ENCODE measurements at places on chromosomes 4 and X.

GRCh38 chr4:121778991-121779628, 14.1 kb upstream of the SMIM43 start:
- no peak for DNase-seq

GRCh38 chr4:25993395-25994185, 79.6 kb downstream of the SMIM20 start:
- no peak for DNase-seq

GRCh38 chr4:21167711-21168110, 467.5 kb downstream of the PACRGL start:
- DNase-seq = no peak

DNA sequence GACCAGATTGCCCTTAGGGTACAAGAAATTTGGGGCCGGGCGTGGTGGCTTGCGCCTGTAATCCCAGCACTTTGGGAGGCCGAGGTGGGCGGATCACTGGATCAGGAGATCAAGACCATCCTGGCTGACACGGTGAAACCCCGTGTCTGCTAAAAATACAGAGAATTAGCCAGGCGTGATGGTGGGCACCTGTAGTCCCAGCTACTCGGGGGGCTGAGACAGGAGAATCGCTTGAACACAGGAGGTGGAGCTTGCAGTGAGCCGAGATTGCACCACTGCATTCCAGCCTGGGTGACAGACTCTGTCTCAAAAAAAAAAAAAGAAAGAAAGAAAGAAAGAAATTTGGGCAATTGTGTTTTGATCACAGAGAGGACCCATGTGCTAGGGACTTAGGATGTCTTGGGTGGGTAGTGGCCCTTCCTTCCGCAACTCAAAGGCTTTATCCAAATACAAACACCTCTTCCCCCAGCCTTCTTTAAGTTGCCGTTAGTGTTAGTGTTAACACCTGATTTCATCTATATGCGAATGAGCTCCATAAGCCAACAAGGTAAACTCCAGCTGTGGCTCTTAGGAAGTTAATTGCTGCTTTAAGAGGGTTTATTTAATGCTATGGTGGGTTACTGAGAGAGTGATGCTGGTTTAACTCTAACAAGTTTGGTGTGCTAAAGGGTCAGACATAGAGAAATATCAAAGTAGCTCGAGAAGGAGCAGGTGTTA, 8.6 kb upstream of the CCDC110 start:
- no peak for DNase-seq

DNA sequence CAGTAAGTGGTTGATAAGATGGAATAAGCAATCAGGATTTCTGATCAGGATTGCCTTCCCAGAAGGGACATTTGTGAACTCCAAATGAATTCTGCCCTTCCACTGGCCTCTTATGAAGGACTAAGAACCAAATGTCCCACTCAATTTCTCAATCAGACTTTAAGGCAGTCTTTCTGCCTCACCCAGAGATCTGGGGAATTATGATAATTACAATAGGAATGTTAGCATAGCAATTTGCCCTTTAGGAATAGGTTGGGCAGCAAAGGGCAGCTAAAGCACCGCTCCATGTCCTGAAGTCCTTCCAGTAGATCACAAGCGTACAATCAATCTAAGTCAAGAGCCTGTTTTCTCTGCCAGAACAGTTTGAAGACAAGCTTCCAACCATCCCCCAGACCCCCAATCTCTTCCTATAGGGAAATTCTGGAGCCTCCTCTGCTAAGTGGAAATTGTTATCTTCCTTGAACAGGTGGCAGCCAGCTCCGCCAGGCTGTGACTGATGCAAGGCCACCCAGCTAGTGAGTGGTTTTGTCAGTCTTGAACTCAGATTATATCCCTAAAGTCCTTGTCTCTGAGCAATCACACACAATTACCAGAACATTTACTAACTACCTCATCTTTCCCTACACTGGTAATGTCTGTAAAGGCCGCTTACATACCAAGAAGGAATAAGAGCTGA, 18.6 kb downstream of the NKX3-2 start:
- peak; percentile 8 for DNase-seq

DNA sequence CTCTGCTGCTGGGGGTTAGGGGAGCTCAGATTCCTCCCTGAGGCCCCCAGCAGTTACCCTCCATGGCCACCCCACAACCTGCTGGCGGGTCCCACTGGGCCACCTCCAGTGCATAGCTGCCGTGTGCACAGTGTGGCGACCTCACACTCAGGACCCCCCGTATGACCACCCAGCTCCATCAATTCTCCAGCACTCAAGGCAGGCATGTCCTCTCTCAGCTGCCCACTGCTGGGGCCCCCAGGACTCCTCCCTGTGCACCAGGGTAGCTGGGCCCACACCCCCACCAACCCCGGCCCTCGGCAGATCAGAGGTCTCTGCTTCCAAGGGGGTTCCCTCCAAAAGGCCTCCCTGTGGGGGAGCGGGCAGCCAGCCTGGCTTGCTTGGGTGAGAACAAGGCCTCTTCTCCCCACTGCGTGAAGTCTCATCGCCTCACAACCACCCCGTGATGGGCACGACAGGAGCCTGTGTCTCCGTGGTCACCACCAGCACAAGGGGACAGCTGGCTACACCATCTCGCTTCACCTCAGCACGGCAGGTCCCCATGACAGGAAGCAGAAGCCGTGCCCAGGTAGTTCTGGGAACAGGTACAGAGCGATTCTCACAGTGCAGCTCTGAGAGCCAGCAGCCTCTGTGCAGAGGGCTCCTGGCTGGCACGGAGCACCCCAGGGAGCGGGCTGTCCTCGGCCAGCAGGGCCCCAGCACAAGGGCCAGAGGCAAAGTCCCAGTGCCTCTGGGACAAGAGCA, 4.6 kb upstream of the HAUS3 start:
- DNase-seq = no peak

DNA sequence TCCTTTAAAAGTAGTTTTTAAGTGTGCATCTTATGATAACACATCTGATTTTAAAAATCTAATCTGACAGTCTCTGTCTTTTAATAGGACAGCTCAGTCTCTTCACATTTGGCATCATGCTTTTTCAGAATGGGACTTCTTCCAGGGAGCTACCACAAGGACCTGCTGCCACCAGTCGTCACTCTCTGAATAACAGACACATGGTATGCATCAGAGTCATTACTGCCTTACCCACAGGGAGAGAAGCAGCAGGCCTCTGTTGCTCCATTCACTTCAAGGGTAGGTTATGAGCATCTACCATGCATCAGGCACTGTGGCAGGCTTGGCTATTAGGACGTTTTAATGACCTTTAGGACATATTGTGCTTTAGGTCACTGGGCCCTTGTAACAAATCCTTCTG, 50.0 kb upstream of the AFAP1 start:
- DNase-seq = no peak

DNA sequence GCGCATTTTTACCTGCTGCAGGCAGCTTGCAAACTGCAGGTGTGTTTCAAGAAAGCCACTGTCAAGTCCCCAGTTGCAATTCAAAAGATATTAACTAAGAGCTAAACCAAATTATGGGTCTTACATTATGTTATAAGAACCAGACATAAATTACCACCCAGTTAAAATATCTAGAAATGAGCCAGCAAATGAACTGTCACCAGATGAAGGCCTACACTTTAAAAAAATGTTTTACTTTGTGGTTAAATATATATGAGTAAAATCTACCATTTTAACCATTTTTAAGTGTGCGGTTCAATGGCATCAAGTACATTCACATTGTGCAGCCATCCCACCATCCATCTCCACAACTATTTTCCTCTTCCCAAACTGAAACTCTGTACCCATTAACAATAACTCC, 32.0 kb upstream of the TMEM131L start:
- DNase-seq = no peak

DNA sequence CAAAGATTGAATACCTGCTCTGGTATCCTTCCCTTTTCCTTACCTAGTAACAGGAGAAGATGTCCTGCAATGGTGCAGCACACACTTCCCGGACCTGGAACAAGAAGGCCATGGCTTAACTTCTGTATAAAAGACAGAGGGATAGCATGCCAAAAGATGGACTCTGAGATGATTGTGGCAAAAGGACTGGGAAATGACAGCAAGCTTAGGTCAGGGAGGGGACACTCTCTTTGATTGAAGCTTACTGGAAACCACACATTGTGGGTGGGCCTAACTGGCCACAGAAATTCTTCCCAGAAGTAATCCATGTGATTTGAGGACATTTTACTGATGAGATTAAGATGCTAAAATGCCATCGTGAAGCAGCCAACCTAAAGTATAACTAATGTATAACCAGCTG, 71.0 kb upstream of the OTUD4 start:
- DNase-seq = no peak

DNA sequence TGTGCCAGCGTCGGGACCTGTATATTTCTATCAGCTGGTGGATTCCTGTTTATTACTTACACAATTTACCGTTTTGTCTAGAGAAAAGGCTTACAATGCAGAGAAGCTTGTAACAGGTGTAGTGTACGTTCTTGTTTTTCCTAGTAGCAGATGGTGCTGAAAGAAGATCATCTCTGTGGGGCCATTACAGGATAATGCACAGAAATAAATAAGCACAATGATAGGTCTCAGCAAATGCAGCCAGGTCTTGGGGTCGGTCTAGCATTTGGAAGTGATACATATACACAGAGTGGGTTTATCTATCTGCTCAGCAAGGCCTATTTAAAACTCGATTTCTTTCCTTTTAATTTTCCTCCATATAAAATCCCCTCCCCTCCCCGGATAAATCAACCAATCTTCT, 180.9 kb upstream of the LCORL start:
- DNase-seq = no peak

- DNase-seq = no peak
These were observed 23.8 kb downstream of the SH3RF1 start for GRCh38 chr4:169246957-169247396.

DNA sequence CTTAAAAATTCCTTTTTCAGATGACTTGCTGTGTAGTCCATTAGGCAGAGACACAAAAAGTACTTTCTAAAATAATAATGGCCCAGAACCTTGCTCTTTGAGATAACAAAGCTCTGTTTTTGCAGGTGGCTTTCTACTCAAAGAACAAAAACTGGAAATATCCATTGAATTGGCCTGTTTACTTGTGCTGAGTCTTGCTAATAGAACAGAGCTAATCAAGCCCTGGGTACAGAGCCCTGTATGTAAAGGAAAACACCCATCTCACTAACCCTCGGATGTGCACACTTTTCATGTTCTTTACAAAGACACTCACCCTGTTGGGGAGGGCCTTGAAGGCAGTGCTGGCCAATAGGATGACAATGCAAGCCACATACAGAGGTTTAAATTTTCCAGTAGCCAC, 27.0 kb upstream of the LNX1 start:
- DNase-seq = no peak

- peak; percentile 12 for DNase-seq
These were observed 107.9 kb downstream of the ABLIM2 start for GRCh38 chr4:8050555-8051206.

DNA sequence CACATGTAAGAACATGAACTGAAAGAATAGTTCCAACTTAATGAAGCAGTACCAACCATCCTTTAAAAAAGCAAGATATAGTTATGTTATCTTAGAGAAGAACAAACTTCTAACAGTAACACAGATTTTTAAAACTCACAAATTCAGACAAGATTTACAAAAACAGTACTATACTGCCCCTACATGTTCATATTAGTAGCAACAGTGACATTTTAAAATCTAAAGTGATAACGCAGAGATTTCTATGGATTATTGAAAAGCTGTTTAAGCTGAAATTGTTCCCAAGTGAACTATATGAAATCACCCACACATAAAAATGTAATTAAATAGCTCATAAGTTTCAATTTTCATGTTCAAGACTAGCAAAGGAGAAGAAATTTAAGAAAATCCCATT, 166.0 kb downstream of the FBXW7 start:
- no peak for DNase-seq

DNA sequence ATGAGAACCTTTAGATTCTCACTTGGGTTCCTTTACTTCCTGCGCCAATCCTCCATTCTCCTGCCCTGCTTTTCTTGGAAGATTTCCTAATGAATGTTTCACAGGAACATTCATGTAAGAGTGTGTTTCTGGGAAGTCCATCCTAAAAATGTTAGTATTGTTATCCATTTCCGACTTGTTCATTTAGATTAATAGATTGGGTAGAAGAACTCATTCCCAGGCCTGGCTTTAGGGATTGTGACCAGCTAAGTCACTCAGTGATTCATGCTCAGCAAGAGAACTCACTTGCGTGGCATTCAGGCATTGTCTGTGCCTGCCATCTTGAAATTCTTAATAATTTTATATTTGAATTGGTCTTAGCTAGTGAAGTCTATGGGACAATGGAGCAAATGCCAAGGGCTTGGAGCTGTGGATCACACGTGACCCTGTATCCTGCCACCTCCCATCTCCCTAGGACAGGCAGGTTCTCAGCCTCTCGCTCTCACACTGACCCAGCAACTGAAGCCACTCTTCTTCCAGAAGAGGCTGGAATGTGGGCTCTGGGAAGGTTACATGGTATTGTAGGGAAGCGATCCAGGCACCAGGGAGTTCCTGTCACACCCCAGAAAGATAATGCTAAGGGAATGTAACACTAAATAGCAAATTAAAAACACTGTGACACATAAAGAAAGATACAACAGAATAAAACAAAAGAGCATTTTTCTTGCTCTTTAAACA, 562.1 kb downstream of the TMA16 start:
- DNase-seq = no peak

DNA sequence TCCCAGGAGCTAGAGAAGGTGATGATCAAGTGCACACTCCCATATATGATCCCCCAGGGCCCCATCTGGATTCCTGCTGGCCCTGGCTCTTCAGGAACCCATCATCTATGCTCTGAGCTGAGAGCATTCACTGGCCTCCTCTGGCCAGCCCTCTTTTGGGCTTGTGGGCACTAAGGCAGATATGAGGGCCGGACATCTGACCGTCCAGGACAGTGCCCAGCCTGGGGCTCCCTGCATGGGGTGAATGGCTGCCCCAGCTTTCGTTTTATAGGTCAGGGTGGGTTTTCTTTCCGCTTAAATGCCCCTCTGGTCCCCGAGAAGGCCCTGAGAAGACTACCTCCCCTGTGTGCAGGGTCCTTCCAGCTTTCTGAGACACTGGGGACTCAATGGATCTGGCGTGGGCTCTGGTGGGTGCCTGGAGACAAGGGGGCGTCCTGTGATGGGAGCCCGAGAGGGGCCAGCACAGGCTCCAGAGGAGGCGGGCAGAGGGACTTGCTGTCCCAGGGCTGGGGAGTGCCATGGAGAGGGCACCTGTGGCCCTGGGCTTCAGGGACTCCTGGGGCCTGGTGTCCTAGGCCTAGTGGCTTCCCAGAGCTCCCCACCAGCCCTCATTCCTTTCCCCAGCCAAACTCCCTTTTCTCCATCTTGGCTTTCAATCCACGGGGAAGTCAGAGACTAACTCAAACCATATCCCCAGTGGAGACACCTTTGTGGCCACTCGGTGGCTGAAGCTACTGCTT, 39.5 kb upstream of the GRPEL1 start:
- no peak for DNase-seq

DNA sequence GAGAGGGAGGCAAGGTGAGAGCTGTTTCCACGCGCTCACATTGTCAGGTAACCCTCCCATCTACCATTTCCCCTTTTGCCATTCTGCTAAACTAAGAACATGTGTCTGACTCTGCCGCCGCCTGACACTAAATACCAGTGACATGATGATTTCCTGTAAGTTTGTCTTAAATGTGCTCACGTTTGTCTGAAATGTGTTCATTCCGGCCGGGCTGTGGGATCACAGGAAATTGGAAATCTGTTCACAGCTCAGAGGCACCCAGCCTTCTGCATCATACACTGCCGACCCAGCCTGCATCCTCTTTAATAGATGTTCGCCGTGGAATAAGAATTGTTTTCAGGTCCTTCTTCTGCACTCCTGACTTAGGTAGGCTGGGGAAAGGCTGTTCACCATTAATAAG, 336.2 kb upstream of the PPARGC1A start:
- peak; percentile 86 for DNase-seq
